ENCODE measurements at places on chromosomes 11 and 22. TPM values are rescaled to one million over a fixed set of nuclear protein-coding genes. Genes with fewer than 3 reads are reported as not detected.
A peak's percentile ranks its signal among the peaks of the same experiment; 100 is the strongest.

The BRSK2 gene
- 2.6 TPM for total RNA-seq

GRCh38 chr11:54558919-54559318 lies 44.9 kb downstream of the OR4C46 start:
- no peak for DNase-seq

- DNase-seq, result no peak
Observed at GRCh38 chr11:40203606-40204005, 1255.8 kb downstream of the LRRC4C start.

- no peak for DNase-seq
Observed at GRCh38 chr11:61098778-61099177, 3.5 kb upstream of the CD5 start.

The APOA4 gene
- total RNA-seq, result not detected

DNA sequence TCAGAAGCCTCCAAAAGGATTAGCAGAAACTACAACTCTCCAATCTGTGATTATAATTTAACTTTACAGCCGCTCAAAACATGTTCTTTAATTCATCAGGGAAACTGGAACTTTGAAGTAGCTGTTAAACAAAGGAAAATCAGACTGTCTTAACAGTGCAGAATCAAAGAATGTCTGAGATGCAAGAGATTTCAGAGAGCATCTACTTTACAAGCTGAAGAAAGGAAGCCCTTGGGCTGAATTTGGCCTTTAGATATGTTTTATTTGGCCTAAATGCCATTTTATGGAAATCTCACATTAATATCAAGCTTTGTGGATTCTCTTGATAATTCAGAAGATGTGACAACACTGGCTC lies 281.5 kb upstream of the CTSC start:
- DNase-seq, result no peak

- no peak for DNase-seq
Observed at GRCh38 chr22:35697142-35697541, 20.5 kb upstream of the APOL5 start.

The LMO2 gene
- total RNA-seq, result 1.3 TPM

- no peak for DNase-seq
Observed at GRCh38 chr11:78786086-78786485, 211.4 kb upstream of the NARS2 start.

DNA sequence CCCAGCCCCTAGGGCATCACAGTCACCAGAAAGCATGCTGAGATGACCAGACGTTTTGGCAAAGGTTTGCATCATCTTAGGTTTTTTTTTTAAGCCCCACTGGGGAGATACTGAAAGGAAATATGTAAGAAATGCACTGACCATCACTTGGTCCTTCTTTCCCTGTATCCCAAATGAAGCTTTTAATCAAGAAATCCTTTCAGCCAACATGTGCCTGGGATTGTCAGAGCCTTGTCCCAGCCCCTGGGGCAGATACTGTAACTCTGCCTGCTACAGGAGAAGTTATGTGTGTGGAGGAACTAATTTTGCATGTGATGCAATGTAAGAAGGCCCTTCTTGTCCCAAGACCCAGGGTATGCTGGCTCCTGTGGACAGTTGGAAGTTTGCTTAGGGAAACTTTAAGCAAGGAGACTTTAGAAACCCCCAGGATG lies 65.6 kb downstream of the PPFIBP2 start:
- no peak for DNase-seq

DNA sequence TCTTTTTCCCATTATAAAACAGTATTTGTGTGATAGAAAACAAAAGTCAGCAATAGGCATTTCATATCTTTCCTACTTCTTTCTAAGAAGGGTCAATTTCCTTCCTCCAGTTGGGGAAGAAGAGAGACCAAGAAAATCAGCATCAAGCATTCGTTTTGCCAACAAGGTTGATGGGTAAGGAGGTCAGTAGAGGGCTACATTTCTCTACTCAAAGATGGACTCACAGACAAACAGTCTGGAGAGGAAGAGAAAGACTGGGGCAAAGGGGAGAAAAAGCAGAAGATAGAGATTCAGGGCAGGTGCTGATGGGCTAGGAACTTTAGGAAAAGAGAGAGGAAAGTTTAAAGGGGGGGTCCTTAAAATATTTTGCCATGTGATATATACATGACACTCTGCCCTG lies 8.6 kb upstream of the MTNR1B start:
- DNase-seq, result no peak

The OR51B5 gene
- total RNA-seq, result not detected

The LRP4 gene
- total RNA-seq, result 0.80 TPM

The FGF3 gene
- total RNA-seq, result not detected

DNA sequence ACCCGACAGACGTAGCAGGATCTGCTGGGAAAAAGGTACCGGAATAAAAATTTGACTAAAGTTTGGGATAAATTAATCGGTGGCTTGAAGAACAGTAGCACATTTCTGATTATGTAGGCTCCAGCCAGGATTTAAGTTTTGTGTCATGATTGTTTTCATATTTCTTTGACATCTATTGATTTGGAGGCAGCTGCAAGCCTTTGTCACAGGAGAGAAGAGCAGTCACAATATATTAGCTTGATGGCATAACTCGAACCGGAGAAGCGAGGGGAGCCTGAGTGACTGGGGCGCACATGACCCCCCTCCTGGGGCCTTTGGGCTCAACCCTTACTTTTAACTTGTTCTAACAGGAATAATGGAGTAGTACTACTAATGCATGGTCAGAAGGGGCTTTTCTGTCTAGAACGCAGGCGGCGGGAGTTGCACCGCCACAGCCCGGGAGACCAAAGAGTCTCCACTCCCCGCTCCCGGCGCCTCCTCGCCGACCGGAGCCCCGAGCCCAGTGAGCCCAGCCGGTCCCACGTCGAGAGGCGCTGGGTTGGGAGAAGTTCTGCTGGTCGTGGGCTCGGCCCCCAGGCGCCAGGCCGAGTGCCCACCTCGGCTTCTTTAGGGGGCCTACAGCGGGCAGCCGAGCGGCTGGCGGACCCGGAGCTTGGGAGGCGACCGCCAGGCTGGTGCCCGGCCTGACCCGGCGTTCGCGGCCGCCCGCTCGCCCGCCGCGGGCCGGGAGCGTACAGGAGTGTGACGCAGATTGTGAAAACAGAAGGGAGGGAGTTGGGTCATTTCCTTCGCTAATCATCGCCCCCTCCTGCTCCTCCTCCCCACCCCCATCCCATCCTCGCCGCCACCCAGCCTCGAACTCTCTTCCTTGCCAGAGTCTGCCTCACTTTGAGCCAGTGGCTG lies 15.7 kb upstream of the PAX6 start:
- DNase-seq, result no peak

The OR52H1 gene
- not detected for total RNA-seq

The CNTF gene
- total RNA-seq, result 5.2 TPM

The SLC2A11 gene
- total RNA-seq, result 32.8 TPM

GRCh38 chr11:61834278-61835048 lies 6.4 kb downstream of the FADS2 start:
- no peak for DNase-seq

The FAM180B gene
- not detected for total RNA-seq

The ASCL2 gene
- total RNA-seq, result not detected

DNA sequence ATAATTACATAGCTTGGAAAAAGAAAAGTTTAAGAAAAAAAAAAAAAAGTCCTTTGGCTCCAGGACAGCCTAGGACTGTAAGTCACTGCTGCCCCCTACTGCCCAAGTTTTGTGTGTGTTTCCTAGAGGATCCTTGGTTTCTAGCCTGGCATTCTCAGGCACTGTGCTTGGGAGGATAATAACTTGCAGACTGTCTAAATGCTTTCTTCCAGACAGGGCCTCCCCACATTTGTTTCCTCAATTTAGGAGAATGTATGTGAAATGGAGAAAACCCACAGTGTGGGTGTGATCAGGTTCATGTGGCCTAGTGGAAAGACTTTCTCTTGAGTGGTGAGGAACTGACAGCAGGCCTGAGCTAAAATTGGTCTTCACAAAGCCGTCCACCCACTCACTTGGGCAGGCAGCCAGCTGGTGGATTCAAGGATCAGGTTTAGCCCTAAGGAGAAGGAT lies 191.0 kb downstream of the NAV2 start:
- DNase-seq, result peak; percentile 81

The MAPK11 gene
- total RNA-seq, result 23.7 TPM

DNA sequence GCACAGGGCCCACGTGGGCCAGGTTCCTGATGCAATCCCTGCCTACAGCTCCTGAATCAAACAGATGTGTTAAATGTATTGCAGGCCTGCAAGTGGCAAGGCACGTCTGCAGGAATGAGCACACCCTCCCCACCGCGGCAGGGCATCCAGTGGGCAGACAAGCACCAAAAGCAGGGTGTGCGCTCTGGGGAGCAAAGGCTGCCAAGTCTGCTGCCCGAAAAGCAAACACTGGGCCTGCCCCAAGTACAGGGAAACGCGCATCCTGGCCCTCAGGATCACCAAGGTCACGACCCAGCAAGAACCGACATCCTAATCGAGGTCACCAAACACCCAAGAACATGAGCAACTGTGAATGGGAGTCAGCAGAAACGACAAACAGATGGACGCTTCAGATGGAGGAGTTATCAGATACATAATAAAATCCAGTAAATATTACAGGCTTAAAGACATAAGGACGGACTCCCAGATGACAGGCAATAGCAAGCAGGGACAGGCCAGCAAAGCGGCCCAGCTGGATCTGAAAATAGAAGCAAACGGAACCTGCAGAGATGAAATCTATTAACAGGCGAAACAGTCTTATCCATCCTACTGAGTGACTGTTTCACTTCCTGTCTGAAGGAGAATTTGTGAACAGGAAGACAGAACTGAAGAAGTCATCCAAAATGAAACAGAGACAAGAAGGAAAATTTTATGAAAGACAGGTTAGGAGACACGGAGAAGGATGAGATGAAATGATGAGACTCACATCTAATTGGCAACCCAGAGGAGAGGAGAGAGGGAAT lies 26.7 kb downstream of the CARS1 start:
- DNase-seq, result no peak

- no peak for DNase-seq
Observed at GRCh38 chr11:27075655-27076054, 35.0 kb downstream of the BBOX1 start.

Measured in Calu3 (cell line).